ENCODE measurements at places on chromosomes 4 and X.

GRCh38 chrX:35858361-35858760 is 60.2 kb downstream of the MAGEB16 start:
- no peak for DNase-seq

DNA sequence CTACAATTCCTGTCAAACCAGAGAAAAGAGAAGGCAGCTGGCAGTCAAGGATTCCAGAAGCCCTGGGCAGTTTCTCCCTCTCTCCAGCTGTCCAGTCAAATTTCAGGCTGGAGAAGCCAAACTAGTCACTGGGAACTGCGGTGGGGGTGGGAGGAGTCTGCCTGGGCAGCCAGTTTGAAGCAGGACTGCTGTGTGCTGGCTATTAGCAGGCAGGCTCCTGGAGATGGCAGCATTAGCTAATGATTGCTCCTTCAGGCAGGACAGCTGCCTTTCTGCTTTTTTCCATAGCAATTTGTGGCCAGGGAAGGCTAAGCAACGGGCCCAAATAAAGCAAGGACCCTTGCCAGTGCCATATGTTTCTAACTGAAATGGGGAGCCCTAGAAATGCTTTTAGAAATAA is 44.7 kb upstream of the FGF13 start:
- DNase-seq = no peak

- DNase-seq = no peak
Observed at GRCh38 chr4:76275486-76276124, 24.1 kb downstream of the FAM47E start.

- DNase-seq = peak; percentile 51
Observed at GRCh38 chr4:47122592-47123291, 91.4 kb downstream of the GABRB1 start.
